Fibroblast of mammary gland (primary cell): ENCODE measurements at places on chromosomes 6 and 20.

- DNase-seq, result no peak
These were observed 19.6 kb upstream of the RREB1 start for GRCh38 chr6:7088076-7088742.

DNA sequence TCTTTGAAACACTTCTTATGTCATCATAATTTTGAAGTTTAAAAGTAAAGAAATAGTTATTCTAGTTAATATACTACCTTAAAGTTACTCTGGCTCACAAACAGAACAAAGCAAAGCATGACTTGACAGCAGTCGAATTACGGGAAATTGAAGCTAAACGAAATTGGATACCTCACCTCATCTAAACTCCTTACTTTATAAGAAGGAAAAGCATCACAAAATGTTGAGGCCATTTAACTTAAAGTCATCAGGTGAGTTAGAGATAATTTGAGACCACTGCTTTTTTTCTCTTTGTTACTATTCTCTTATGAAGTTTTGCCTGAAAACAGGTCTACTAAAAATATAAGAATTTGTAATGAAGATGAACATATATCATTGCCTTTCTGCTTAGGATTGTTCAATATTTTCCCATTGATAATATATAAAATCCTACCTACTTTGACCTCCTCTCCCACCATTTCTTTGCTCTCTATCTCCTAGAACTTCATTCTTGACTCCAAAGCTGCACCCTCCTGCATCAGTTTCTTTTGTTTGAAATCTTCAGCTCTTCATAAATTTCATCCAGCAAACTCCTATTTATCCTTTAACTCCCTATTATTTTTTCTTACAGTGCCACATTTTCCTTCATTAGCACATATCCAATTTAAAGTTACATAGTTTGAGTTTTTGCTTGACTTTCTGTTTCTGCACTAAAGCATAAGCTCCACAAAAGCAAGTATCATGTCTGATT, 510.7 kb upstream of the ZNF337 start:
- DNase-seq, result no peak

GRCh38 chr6:161279677-161280415, 6.0 kb upstream of the AGPAT4 start:
- DNase-seq, result no peak

- no peak for DNase-seq
These were observed 62.0 kb upstream of the PHACTR2 start for GRCh38 chr6:143615785-143616184.

DNA sequence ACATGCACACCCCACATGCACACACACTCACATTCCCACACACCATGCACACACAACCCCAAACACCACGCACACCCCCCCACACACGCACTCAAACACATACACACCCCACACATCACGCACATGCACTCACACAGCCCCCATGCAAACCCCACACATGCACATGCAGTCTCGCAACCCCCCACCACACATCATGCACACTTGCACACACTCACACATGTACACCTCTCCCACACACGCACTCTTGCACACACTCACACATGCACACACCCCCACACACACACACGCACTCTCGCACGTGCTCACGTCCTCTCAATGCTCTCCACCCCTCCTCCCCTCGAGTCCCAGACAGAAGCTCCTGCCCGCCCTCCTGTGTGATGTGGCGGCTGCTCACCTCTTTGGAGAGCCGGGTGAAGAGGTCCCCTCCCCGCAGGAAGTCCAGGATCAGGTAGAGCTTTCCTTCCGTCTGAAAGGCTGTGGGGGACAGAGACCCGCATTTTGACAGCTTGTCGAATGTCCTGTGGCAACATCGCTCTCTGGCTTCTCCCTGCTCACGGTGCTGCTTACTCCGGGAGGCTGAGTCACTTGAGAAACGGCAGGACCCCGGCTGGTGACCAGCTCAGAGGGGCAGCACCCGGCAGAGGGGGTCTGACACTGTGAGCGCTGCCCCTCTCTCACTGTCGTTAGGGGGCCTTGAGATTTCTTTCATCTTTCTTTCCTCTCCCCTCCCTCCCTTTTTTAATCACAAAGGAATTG, 78.5 kb downstream of the RAMACL start:
- DNase-seq, result no peak
